Inflammatory macrophage (primary cell): ENCODE measurements at places on chromosomes 16 and 17.

GRCh38 chr17:2967515-2967914 lies 95.9 kb downstream of the OR1D5 start:
- no peak for DNase-seq

GRCh38 chr17:1967213-1967612 lies 57.9 kb downstream of the RTN4RL1 start:
- no peak for DNase-seq

GRCh38 chr16:85940214-85940613 lies 41.3 kb downstream of the IRF8 start:
- DNase-seq, result peak; percentile 62

- no peak for DNase-seq
These were observed 70.7 kb downstream of the CMIP start for GRCh38 chr16:81515281-81515680.

DNA sequence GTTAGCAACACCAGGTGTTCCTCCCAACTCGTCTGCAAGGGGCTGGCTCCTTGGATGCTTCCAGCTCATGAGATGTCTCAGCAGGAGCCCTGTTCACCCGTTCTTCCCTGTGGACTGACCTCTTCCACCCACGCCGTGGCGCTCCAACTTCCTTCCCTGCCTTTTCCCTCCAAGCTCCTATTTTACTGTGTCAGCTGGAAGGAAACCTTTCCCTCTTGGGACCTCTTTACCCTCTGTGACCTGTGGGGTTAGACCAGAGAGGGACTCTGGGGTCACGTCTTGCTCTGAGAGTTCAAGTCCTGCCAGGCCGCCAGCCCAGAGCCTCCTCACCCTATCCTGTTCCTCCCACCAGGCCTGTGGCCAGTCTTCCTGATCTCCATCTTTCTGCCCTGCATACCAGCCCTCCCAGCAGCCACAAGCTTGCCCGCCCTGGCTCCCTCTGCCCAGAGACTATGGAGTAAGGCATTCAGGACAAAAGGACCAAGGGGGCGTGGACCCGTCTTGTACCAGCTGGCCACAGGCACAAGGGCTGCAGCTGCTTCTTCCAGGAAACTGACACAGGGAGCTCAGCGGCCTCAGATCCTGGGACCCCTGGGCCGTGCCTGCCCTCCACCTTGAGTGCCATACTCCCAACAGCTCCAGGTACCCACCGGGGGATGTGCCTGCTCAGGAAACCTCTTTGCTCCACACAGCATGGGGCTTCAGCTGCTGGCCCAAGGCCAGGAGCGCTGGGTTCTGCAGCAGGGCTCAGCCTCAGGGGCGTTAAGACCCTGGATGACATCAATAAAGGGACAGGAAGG lies 3.0 kb downstream of the PAQR4 start:
- no peak for DNase-seq

DNA sequence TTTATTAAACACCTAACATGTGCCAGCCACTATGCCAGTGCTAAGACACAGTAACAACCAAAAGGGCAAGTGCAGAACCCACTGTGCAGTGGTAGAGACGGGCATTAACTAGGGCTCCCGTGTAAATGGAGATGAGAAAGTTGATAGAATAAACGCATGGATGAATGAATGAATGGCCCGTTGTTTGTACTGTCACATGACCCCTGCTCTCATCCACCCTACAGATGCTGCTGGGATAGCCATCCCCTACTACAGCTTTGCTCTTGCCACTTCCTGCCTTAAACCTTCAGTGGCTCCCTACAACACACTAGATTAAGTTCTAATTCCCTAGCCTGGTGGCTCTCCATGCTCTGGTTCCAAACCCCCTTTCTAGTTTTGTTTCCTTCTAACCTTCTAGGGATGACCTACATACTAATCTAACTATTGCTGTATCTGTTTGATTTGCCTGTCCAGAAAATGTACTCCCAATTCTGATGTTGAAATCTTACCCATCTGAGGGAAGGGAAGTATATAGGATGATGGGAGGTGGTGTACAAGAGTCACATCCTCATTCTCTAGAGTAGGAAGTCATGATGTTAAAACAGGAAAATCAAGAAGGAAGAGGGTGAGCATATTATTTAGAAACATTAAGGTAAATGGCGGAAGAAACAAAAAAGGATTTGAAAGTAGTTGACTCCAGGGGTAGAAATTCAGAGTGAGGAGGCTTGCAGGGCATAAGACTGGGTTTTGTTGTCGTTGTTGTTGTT lies 11.4 kb upstream of the TNRC6C start:
- DNase-seq, result peak; percentile 78

- no peak for DNase-seq
These were observed 156.4 kb downstream of the ZNF18 start for GRCh38 chr17:11840831-11841230.

DNA sequence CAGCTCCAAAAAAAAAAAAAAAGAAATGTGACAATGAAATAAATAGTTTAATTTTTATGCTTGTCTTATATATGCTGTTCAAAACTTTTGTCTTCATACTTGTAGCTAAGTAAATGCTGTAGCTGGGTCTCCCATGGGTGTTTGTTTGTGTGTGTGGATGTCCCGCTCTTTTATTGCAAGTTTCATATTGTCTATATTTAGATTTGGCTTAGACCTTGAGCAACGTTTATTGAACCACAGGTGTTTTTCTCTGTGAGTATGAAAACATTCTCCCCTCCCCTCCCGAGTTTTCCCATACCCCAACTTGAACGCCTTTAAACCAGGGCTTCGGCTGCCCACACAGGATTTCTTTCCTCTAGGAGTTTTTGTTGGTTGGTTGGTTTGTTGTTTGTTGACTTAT lies 45.2 kb downstream of the MFSD11 start:
- no peak for DNase-seq

GRCh38 chr17:47229535-47230443 lies 20.6 kb downstream of the MYL4 start:
- DNase-seq, result peak; percentile 89

- DNase-seq, result peak; percentile 89
These were observed 14.1 kb upstream of the RGS9 start for GRCh38 chr17:65122836-65123756.

DNA sequence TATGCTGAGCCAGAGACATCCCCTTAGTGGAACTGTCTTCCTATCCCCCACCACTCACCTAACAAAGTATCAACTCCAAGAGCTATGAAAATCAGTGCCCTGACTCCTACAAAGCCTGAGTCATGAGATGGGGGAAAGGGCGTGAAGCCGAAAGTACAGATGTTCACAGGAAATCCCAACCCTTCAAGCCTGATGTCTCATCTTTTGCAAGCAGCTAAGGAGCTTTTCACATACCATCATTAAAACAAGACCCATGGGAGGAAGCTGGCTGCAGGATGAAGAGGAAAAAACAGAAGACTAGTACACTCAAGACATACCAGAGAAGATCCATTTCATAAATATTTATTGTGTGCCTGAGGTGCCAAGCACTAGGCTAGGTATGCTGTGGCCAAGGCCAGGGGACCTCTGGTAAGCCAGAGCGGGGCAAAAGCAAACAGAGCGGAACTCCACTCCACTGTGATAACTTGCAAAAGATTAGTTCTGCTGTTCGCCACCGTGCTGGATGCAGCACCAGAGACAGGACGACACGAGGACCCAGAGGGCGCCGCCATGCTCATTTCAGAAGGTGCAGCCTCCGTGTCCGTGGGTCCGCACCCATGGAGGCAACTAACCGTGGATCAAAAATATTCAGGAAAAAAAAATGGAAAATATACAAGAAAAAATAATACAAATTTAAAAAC lies 4.5 kb upstream of the MNT start:
- peak; percentile 60 for DNase-seq

DNA sequence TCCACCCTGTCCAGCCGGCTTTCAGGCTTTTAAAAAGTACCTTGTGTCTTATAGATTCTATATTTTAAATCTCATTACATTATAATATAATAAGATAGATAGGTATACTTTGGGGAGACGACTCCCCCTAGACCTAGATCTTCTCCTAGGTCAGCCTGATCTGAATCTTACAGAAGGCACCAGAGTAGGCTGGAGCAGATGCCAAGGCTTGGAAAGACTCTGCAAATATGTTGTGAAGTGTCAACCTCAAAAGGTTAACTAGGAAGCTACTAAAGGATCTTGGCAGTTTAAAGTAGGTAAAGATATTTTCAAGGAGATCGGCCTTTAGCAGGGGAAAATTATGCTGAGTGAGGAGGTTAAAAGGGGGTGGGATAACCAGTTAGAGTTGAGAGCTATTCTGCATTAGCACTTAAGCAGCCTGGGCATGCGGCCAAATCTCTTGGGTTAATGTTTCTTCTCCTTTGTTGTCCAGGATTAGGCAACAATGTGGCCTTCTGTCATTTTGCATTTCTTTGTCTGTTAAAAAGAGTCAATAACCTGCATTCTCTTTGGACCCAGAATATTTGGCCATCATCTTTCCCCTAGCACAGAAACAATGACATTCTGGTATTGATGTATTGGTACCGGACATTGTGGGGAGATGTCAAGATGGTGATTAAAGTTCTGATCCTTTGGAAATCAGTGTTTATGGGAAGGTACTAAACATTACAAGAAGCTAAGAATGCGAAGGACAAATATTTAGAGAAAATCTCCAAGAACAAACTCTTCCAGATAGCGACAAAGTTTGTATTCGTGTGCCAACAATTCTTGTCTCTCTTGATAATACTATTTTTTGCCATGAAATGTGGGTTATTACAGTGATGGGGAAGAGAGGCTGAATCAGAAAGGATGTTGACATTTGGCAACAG lies 51.2 kb upstream of the DHX40 start:
- peak; percentile 93 for DNase-seq

DNA sequence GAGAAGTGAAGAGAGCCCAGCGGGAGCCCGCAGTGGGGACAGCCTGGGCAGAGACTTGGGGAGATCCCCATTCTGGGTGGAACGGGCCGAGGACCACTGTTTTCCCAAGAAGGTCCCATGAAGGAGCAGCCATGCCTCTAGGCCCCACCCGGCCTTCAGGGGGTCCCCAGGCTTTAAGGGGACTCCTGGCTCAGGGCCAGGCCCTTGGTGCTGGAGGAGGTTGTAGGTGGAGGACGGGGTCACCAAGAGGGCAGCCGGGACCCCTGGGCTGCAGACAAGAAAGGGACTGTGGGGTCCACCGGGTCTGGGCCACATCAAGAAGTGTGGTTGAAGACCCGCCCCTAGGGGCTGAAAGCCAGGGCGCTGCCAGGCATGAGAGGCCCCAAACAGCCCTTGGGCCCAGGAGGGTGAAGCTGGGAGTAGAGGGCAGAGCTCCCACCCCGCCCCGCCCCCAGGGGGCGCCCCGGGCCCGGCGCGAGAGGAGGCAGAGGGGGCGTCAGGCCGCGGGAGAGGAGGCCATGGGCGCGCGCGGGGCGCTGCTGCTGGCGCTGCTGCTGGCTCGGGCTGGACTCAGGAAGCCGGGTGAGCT lies at the start of gene PRSS21:
PRSS21 (plus strand) TSS at position 487 of the 589 bp plus-strand sequence; CDS start at position 519, 32 bp downstream.
- DNase-seq, result peak; percentile 4

DNA sequence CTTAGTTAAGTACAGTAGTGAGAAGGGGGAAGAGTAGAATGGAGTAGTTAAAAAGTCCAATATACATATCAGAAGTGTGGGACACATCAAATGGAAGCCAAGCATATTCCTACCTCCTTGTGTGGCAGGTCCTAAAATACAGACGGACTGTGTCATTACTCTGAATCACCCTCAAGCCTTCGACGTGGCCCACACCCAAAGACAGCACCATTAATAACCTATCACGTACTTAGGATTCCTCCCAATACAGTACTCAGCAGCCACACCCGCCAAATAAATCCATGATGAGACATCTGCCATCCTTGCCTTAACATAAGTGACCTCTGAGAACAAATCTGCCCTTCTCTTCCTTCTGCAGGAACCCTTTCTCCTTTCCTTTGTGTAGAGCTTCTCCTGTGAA lies 38.9 kb downstream of the UBE2G1 start:
- DNase-seq, result no peak

- peak; percentile 47 for DNase-seq
These were observed 993 bp downstream of the ERN1 start for GRCh38 chr17:64128787-64129514.

GRCh38 chr16:68283346-68283745 lies 19.0 kb downstream of the SLC7A6 start:
- DNase-seq, result peak; percentile 4

- no peak for DNase-seq
These were observed 183.9 kb upstream of the CDH5 start for GRCh38 chr16:66182592-66182991.

DNA sequence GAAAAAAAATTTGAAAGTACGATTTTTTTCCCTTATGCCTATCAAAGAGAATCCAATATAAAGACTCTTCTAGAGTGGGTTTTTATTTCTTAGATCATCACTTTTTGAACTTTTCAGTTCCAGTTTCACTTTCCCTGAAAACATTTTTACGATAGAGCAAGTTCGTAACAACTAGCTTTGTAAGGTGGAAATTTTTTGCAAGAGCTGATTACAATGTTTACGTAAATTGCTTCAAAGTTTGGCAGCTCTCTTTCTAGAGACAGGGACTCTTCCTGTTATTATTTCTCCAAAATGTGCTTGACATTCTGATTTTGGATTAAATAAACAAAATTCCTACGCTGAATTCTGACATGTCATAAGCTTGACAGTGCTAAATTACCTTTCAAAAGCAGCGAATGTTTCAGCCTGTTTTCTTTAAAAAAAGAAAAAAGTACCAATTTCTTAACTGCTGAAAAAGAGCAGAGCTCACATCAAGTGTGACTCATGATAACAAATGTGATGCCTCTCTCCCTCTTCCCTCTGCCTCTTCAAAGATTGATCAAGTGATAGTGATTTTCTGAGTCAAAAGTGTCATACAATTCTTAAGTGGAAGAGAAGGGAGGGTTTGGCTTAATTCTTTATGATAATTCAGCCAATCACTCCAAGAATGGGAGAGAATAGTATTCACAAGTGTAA lies 175.2 kb downstream of the KCNJ2 start:
- DNase-seq, result peak; percentile 37

GRCh38 chr16:19289811-19290485 lies 4.4 kb downstream of the CLEC19A start:
- no peak for DNase-seq
